NT2/D1 (cell line): ENCODE measurements at places on chromosomes 5 and 9.

GRCh38 chr5:180241600-180241999, 32.6 kb upstream of the RASGEF1C start:
- no peak for DNase-seq

DNA sequence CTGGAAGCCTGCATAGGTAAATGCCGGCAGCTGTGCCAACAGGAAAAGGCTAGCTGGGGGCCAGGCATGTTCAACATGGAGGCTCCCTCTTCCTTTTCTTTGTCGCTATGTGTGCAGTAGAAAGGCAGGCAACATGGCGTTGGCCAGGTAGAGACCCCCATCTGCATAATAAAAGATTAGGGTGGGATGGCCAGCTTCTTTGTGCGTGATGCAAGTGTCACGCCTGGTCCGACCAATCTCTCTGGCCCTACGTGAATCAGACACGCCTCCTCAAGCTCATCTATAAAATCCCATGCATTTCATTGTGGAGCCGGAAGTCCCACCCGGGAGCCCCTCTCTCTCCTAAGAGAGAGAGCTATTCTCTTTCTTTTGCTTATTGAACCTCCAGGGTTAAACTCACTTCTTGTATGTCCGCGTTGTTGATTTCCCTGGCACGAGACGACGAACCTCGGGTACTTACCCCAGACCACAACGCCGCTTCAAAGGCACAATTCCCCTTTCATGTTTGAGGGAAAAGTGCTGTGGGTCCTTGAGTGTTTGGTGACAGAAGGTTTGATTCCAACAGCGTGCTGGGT, 25.0 kb upstream of the C5orf47 start:
- no peak for DNase-seq

GRCh38 chr5:37663538-37663937, 176.3 kb downstream of the GDNF start:
- no peak for DNase-seq

DNA sequence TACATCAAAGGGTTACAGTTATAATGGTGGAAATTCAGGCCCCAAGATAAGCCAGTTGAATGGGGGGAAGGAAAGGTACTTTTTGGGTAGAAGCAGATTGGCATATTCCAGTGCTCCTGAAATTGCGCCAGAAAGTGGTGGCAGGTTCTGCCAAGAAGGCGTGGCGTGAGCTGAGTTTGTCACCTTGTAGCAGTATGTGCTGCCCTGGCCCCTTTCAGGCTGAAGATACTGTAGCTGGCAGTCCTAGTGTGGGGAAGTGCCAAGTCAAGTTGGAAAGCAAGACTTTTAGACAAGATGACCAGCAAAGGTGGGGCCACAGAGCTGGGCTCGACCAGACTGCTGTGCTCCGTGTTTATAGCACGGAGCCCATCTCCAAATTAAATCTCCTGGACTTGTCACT, 133.6 kb upstream of the GLRA1 start:
- DNase-seq: no peak

GRCh38 chr9:123373447-123373923, 17.5 kb downstream of the CRB2 start:
- DNase-seq: no peak

GRCh38 chr9:127761491-127761956, 16.9 kb downstream of the SH2D3C start:
- no peak for DNase-seq

- DNase-seq: peak; percentile 76
Measured at GRCh38 chr9:89597711-89598362, 7.0 kb upstream of the GADD45G start.

GRCh38 chr5:152221721-152222629, 183.1 kb downstream of the NMUR2 start:
- no peak for DNase-seq

DNA sequence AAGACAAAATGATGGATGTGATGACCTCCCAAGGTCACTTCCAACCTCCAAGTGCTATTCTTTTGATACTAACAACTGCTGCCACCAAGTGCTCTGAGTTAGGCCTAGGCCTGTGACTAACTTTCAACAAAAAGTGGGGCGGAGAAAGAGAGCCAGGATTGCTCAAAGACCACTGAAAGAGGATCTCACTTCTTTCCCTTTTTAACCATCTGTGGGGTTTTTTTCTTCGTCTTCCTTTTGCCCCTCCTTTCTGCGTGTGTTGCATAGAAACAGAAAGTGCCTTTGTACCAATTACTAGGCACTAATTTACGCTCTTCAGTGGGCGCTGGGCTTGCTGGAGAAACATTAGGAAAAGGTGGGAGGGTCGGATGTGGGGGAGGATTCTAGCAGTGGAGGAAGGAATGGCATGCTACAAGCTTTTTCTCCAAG, 8.0 kb downstream of the KLF9 start:
- no peak for DNase-seq
